ENCODE measurements at places on chromosomes 16 and 17. TPM values are rescaled to one million over a fixed set of nuclear protein-coding genes. Genes with fewer than 3 reads are reported as not detected.

DNAH17 gene
- 0.22 TPM for total RNA-seq

CD300H gene
- total RNA-seq = not detected

TLCD3B gene
- total RNA-seq = 1.4 TPM

C17orf100 gene
- total RNA-seq = 2.0 TPM

OSGIN1 gene
- 0.51 TPM for total RNA-seq

MT1M gene
- total RNA-seq = not detected

VWA3A gene
- 0.32 TPM for total RNA-seq

PLCD3 gene
- total RNA-seq = 3.0 TPM

CA4 gene
- total RNA-seq = not detected

PRSS53 gene
- 5.5 TPM for total RNA-seq

EFCAB3 gene
- total RNA-seq = not detected

MYCBPAP gene
- total RNA-seq = 8.2 TPM

PLA2G10 gene
- not detected for total RNA-seq

AIPL1 gene
- total RNA-seq = not detected

CDC42EP4 gene
- total RNA-seq = 1.9 TPM

TLCD1 gene
- 1.2 TPM for total RNA-seq

QRICH2 gene
- total RNA-seq = 5.1 TPM

C1QTNF1 gene
- not detected for total RNA-seq

OTOP3 gene
- not detected for total RNA-seq

MRC2 gene
- 0.59 TPM for total RNA-seq

ARL17B gene
- 23.7 TPM for total RNA-seq
